Astrocyte of the cerebellum (primary cell): ENCODE measurements at places on chromosomes 1 and 21.

- no peak for DNase-seq
Observed at GRCh38 chr1:241654019-241654418, 1.9 kb downstream of the WDR64 start.

DNA sequence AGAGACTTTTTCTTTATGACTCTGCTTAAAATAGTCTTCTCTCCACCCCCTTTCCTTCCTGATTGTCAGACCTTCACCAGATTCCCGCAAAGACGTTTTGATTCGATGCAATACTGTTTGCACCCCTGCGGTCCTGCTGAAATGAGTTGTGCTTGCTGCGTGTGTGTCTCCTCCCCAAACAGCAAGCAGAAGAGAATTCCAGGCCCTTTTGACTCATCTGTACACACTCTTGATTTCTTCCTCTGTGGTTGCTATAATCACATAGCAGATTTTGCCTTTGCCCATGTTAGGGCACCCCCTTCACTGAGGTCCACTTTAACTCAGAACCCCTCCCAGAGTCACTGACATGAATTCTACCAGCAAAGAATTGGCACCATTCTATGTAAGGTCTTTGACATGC is 136.5 kb downstream of the ZZZ3 start:
- DNase-seq, result no peak

DNA sequence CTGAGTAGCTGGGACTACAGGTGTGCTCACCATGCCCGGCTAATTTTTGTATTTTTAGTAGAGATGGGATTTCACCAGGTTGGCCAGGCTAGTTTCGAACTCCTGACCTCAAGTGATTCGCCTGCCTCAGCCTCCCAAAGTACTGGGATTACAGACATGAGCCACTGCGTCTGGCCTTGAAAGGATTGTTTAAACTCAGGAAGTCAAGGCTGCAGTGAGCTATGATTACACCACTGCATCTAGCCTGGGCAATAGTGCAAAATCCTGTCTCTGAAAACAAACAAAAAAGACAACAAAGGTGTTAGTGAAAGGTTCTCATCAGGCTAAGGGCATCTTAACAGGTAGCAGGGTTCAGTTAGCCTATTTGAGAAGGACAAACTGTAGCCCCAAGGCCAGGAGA is 14.2 kb upstream of the ZNF496 start:
- no peak for DNase-seq

DNA sequence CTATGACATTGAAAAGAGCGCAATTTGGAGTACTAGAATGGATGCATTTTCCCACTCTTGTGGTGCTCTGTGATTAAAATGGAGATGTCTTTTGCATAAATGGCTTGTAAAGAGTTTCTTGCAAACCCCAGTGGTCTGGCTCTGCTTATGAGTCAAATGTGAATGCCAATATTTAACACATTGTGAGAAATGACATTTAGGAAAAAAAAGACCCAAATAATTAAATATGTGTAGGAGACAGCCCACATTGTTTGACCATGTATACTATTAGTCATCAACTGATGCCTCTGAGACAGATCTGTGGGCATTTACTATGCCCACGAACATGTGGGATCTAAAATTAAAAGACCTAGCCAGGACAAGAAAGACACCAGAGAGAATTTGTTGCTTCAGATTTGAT is 22.2 kb upstream of the RUNX1 start:
- DNase-seq, result no peak

- DNase-seq, result no peak
Observed at GRCh38 chr1:228311091-228311490, 95.5 kb downstream of the TRIM11 start.

DNA sequence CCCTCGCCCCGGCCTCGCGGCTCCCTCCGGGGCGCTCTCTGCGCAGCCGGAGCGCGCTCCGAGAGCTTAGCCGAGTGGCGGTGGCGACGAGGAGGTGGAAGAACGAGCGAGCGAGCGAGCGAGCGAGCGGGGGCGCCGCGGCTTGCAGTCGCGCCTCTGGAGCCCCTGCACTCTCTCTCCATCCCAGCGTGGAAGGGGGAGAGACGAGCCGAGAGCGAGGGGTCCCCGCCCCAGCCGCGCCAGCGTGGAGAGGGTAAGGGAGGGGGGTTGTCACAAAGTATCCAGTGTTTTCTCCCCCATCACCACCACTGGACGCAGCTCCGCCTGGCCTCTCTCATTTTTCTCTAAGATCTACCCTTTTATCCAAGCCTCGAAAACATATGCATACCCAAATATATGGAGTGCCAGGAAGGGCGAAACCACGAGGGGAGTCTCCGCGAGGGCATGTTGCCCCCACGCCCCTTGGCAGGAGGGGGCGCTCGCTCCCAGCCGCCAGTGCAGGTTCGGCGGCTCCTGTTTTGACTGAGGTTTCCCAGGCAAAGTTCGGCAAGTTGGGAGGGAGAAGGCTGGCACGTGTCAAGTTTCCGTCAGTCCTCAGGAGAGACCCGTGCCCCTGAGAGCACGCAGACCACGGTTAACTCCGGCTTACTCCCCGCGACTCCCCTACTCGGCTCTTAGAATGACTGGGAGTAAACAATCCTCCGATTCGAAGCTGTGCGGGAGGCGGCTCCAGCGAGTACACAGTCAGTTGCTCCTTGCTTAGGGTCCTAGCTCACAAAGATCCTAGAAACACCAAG is 569 bp upstream of the DAB1 start:
- DNase-seq, result no peak

GRCh38 chr1:165325460-165326203 is 30.9 kb downstream of the LMX1A start:
- DNase-seq, result no peak
